Right atrium auricular region (tissue), 2 donors: ENCODE measurements at places on chromosomes 3 and 15. TPM values are rescaled to one million over a fixed set of nuclear protein-coding genes. Genes with fewer than 3 reads are reported as not detected.

FBXO40 gene
- 187 TPM for total RNA-seq

DNA sequence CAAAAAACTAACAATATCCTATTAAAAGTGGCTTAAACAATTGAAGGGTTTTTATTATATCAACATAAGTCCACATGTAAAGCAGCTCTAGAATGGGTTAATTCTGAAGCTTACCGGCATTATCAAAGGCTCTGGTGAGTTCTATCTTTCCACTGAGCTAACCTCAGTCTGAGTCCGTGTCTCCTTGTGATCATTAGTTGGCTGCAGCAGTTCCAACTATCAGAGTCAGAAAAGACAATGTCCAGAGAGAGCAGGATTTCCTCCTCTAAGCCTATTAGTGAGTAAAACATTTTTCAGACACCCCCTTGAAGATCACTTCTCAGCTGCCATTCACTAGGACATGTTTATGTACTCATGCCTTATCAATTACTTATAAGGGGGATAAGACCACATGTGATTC is 49.9 kb downstream of the DHX36 start:
- H3K27me3 ChIP-seq: no peaks in the 10 kb centered on the region
- H3K4me3 ChIP-seq: no peak overlapping the region
- peaks cover 17% of the 10 kb centered on the region for H3K4me1 ChIP-seq
- no peak overlapping the region for H3K27ac ChIP-seq
- peaks cover 33% of the 10 kb centered on the region for H3K36me3 ChIP-seq

FAM43A gene
- 12.5 TPM for total RNA-seq

DNA sequence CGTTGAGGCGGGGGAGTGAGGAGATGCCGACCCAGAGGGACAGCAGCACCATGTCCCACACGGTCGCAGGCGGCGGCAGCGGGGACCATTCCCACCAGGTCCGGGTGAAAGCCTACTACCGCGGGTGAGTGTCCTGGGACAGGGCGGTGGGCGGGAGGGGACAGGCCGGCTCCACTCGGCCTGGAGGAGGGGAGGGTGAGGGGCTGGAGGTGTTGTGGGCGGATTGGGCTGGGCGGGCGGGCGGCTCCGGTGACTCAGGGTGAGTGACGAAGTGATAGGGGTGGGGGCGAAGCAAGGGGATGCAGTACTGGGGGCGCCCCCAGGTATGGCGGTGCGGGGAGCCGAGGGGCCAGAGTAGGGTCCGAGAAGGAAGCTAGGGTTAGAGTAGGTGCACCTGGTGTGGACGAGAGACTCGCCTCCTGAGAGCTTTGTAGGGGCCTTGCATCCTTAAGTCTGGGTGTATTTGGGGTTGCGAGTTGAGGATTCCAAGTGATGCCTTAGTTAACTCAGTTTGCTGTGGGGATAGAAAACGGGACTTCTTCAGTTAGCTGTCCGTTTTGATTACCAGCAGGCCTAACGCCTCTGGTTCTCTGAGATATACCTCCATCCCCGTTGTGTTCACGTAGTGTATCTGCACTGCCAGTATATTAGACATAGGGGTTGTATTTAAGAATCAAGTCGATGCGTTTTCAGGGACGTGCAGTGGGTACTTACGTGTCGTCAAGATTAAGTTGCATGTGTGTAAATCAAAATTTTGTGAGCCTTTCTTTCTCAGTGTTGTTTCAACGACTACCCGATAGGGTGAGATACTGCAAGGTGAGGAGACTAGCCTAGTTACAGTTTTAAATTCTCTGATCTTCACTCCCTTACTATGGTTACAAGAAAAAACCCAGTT is 670 bp downstream of the PRKCI start:
- DNase-seq: no peak
- no peaks in the 10 kb centered on the region for H3K36me3 ChIP-seq
- no peaks in the 10 kb centered on the region for H3K4me1 ChIP-seq
- peak overlapping the region; percentile 98 for H3K4me3 ChIP-seq

SMAD6 gene
- total RNA-seq: 104 TPM

GRCh38 chr15:99550077-99550476 is 15.7 kb upstream of the MEF2A start:
- DNase-seq: no peak
- no peak overlapping the region for H3K27ac ChIP-seq
- H3K4me3 ChIP-seq: no peak overlapping the region
- no peaks in the 10 kb centered on the region for H3K27me3 ChIP-seq

DNA sequence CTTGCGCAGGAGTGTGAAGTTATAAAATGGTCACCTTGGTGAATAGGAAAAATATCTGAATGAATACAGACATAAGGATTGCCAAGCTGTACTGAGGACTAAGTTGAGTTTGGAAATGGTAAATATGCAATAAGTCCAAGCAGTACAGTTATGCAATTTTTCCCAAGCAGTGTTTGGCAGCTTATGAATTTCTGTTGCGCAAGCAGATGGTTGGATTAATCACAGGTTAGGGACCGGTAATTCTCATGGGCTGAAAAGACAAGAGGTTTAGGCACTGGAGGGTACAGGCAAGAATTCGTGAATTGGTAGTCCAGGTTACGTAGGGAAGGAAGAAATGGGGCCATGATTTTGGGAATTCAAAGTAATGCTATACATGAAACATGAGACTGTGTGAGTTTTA is 210.3 kb downstream of the RAP2B start:
- H3K27me3 ChIP-seq: no peaks in the 10 kb centered on the region
- H3K4me3 ChIP-seq: no peak overlapping the region
- H3K4me1 ChIP-seq: no peaks in the 10 kb centered on the region
- H3K36me3 ChIP-seq: no peaks in the 10 kb centered on the region

CLN6 gene
- 7.4 TPM for total RNA-seq

CYP19A1 gene
- not detected for total RNA-seq

C3orf70 gene
- 3.4 TPM for total RNA-seq

CCDC54 gene
- total RNA-seq: not detected

GRCh38 chr3:16309558-16309957 is 44.5 kb downstream of the OXNAD1 start:
- no peaks in the 10 kb centered on the region for H3K27me3 ChIP-seq
- peaks cover 20% of the 10 kb centered on the region for H3K4me1 ChIP-seq
- H3K27ac ChIP-seq: no peak overlapping the region
- H3K36me3 ChIP-seq: no peaks in the 10 kb centered on the region
- H3K4me3 ChIP-seq: no peak overlapping the region
- no peak for DNase-seq

TMOD2 gene
- total RNA-seq: 5.4 TPM

DNA sequence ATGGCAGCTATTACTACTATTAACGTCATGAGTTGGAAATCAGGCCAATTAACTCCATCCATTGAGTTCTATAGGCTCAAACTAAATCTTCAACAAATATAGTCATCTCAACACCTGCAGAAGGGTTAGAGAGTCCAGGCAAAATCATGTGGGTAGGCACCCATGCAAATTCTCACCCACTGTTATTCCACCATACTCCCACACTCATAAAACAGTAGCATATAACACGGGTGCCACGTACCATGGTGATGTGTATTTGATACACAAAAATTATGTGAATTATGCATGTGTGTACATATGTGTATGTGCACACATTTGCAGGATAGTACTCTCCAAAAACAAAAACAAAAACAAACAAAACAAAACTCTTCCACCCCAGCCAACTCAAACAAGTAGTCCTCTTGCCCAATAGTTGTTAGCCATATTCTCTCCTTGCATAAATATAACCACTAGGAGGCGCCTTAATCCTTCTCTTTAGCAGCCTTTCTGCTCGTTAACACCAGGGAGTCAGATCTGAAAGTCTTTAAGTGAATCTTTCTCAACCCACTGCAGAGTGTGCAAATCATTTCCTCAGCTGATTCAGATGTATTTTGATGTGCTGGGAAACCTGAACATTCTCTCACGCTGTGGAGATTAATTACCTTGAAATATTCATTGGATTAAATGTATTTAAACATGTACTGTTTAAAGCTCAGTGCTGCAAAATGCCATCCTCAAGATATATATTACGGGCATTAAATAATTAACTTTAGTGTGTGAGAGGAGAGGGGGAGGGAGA is 38.0 kb upstream of the COPB2 start:
- H3K4me3 ChIP-seq: no peak overlapping the region
- H3K27ac ChIP-seq: no peak overlapping the region
- H3K27me3 ChIP-seq: no peaks in the 10 kb centered on the region

EPHA3 gene
- 5.3 TPM for total RNA-seq

DNA sequence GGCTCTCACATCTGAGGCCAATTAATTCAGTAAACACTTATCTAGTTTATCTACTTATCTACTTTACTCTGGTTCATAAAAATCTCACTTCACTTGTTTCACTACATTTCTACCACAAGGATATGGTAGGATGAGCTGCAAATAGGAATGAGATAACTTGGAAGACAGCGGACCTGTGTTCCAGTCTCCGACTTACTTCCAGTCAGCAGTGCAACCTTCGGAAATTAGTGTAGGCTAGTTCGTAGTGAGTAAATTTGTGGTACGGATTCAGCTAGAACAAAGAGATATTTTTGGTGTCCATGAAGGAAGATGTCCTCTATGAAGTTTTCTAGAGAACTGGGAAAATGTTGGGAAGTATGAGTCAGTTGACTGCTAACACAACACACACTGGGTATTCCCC is 66.3 kb downstream of the TPRG1 start:
- no peak overlapping the region for H3K27ac ChIP-seq
- H3K4me1 ChIP-seq: no peaks in the 10 kb centered on the region
- H3K36me3 ChIP-seq: no peaks in the 10 kb centered on the region
- H3K4me3 ChIP-seq: no peak overlapping the region
- DNase-seq: no peak

DNA sequence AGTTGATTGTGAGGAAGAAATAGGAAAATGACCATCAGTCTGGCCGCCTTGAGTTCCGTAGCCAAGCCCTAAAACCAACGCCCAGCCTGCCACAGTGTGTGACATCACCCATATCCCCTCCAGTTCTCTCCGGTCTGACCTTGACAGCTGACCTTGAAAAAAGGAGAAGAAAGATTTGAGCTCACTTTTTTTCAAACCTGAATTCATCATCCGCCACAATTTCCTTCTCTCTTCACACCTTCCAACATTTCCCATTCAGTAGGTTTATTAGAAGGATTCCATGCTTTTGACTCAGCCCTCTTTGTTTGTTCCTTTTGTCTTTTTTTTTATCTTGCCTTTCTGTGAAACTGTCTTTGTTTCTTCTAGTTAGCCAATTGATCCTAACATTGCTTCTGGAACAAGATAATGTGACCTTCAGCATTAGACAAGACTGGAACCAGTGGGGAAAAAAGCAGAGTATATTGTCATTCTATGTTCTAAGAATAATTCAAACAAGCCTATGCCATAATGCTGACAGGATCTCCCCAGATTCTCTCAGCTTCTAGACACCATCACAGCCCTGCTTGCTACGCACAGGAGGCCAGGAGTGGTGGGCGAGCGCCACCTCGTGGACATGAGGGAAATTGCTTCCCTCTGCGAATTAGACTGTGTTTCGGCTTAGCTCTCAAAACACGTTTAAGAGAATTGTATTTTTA is 283.1 kb downstream of the FGF12 start:
- peaks cover 26% of the 10 kb centered on the region for H3K4me1 ChIP-seq
- H3K27me3 ChIP-seq: no peaks in the 10 kb centered on the region
- no peak overlapping the region for H3K4me3 ChIP-seq
- no peaks in the 10 kb centered on the region for H3K36me3 ChIP-seq
- peak; percentile 72 for DNase-seq

DNA sequence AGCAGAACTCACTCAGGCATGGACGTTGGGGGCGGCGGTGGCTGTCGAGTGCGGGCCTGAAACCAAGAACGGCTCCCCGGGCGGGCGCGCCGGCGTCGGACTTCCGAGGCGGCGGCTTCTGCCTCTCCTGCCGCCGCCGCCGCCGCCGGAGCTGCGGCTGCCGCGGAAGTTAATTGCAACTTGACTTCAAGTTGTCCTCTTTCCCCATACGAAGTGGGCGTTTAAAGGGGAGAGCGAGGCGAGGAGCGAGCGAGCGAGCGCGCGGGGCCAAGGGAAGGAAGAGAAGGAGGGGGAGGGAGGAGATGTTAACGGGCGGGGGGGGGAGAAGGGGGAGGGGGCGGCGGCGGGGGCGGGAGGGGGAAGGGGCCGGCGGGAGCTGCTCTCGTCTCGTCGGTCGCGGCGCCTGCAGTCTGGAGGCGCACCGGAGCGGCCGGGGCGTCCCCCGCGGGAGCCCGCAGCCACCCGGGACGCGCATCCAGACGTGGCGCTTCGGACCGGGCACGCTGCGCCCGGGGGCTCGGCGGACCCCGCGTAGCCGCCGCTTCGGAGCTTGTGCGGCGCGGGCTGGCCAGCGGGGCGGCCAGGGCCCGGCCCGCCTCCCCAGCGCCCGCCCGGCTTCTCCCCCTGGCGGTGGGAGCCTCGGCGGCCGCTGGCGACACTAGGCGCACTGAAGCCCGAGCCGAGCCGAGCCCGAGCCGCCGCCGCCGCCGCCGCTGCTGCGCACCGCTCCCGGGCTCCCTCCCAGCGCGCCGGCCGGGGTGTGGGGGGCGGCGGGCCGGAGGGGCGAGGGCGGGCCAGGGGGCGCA is 19.7 kb upstream of the SATB1 start:
- H3K36me3 ChIP-seq: no peaks in the 10 kb centered on the region
- no peak overlapping the region for H3K27ac ChIP-seq
- peak overlapping the region; percentile 44 for H3K4me3 ChIP-seq
- no peaks in the 10 kb centered on the region for H3K4me1 ChIP-seq

DNA sequence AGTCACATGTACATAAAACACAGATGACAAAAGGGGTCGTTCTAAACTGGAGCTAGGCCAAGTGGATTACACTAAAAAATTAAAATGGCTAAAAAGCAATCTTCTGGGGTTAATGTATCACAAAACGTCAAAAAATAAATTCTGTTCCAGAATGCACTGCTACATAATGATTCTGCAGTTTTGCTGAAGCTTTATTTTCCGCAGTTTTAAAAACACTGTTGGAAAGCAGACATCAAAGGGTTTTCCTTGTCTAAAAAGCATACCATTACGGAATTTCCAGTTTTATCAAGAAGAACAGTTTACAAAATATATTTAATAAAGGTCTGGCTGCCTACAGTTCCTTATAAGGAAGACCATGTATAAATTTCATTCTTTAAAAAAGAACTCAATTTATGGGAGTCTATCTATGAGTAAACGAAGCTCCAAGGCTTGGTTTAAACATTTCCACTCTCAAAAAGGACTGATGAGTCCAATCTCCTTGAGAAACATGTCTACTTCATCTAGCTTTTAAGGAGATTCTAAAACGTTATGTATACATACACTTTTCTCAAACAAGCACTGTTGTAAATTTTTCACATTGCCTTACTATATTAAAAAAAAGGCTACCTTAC is 1.3 kb downstream of the DMXL2 start:
- peaks cover 16% of the 10 kb centered on the region for H3K4me1 ChIP-seq
- H3K27ac ChIP-seq: peak overlapping the region; percentile 75
- peak overlapping the region; percentile 73 for H3K4me3 ChIP-seq
- H3K27me3 ChIP-seq: no peaks in the 10 kb centered on the region
- H3K36me3 ChIP-seq: no peaks in the 10 kb centered on the region
- no peak for DNase-seq

FBLN2 gene
- total RNA-seq: 185 TPM

FES gene
- 9.3 TPM for total RNA-seq

LNP1 gene
- total RNA-seq: 5.4 TPM

HCLS1 gene
- 9.6 TPM for total RNA-seq

SCN11A gene
- total RNA-seq: 0.08 TPM

FGF7 gene
- 27.2 TPM for total RNA-seq

GRCh38 chr3:188066141-188066540 is 87.8 kb upstream of the LPP start:
- no peaks in the 10 kb centered on the region for H3K4me1 ChIP-seq
- no peak overlapping the region for H3K4me3 ChIP-seq
- no peaks in the 10 kb centered on the region for H3K36me3 ChIP-seq
- H3K27me3 ChIP-seq: no peaks in the 10 kb centered on the region
- H3K27ac ChIP-seq: no peak overlapping the region
